ENCODE measurements at places on chromosomes 1 and 21.

- peak; percentile 9 for DNase-seq
Observed at GRCh38 chr1:107950464-107950863, 14.5 kb downstream of the VAV3 start.

- DNase-seq = no peak
Observed at GRCh38 chr21:15850645-15851044, 120.9 kb downstream of the USP25 start.

DNA sequence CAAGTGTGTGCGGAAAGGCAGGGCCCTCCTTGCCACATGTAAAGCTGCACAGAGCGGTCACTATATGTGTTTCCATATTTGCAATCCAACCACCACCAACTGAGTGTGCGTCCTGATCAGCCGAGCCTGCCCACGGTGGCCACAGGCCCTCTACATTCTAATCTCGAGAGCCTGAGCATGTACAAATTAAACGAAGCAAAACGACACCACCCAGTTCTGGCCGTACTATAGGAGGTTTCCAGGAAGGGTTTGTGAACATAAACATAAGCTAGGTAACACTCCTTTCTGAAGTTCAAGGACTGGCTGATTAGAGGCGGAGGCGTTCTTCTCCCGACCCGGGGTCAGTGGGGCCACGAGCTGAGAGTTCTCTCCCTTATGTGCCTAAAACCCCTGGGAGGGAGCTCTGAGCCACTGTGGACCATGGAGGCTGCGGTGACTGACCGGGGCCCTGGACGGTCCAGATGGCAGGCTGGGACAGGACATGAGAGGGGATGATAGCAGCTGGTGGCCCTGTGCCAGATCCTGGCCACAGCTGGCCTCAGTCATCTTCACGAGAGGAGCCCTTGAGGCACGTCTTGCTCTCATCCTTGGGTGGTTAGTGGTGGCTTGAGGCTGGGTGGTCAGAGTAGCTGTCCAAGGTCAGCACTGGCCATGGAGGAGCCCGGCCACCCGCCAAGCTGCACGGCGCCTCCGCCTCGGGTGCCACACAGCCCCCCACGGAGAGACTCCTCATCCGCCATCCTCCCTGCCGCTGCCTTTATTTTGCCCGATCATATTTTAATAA lies 39.1 kb upstream of the TRAPPC10 start:
- no peak for DNase-seq

GRCh38 chr1:39387452-39387851 lies 104.0 kb upstream of the BMP8A start:
- DNase-seq = no peak

GRCh38 chr1:165222580-165222979 lies 133.9 kb downstream of the LMX1A start:
- DNase-seq = no peak

DNA sequence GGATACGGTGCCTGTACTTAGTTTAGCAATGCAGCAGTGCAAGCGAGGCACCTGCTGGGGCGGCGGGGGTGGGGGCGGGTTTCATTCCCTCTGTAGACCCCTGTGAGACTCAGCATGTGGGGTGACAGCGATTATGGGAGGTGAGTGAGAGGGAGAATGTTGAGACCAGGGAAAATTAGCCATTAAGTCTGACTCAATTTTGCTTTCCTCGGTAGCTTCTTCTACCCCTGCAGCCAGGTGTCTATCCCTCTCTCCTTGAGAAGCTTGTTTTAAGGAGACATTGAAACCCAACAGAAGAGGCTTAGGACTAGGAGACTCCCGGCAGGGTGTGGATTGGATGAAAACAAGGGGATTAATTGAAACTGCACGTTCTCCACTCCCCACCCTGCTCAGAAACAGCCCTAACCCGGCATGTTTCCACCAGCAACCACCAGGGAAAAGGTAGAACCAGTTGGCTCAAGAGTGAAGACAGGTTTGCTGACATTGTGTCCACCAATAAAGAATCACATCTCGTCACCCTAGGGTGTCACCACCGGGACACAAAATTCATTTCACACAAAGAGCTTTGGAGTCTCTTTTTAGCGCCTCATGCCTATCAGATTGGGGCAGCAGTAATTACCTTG lies 20.6 kb upstream of the ATF3 start:
- no peak for DNase-seq

GRCh38 chr1:29801561-29801973 lies 565.2 kb downstream of the PTPRU start:
- DNase-seq = no peak

DNA sequence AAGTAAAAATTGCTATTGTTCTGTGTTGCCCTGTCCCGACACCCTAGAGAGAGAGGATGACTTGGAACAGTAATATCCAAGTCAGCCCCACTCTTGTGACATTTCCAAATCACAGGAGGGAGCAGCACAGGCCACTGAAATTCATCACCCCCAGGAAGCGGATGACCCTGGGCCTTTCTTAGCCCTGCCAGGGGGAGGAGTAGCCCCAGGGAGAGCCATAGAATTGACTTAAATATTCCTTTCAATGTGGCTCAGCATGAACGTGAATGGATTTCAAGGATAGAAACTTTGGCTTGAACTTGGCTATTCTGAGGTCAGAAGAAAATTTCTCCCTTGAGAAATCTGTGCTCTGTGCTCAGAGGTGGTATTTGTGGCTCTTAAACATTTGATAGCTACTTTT lies 80.6 kb downstream of the CENPF start:
- no peak for DNase-seq

DNA sequence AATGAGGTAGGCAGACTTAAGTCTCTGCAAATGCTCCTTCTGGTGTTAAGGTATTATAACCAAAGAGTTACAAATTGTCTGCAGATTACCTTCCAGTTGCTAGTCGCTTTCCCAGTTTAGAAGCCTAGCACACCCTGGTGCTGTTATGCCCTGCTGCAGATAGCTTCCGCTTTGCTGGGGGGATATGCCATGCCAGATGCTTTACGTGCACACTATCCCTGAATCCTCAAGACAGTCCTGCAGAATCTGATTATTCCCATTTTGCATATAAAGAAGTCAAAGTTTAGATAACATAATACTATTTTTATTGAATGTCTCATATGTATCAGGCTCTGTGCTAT lies 166.5 kb downstream of the DHRS3 start:
- DNase-seq = no peak

DNA sequence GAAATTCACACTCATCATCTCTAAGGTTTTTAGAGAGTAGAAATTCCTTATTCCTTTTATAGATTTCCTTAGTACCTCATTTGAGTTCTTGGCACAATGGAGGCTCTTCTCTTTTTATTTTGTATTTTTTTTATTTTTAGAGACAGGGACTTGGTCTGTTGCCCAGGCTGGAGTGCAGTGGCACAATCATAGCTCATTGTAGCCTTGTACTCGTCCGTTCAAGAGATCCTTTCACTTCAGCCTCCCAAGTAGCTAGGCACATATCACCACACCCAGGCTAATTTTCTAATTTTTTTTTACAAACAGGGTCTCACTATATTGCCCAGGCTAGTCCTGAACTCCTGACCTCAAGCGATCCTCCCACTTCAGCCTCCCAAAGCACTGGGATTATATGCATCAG lies 29.6 kb downstream of the RGL1 start:
- no peak for DNase-seq

GRCh38 chr1:116842654-116843053 lies 67.1 kb upstream of the PTGFRN start:
- peak; percentile 22 for DNase-seq

DNA sequence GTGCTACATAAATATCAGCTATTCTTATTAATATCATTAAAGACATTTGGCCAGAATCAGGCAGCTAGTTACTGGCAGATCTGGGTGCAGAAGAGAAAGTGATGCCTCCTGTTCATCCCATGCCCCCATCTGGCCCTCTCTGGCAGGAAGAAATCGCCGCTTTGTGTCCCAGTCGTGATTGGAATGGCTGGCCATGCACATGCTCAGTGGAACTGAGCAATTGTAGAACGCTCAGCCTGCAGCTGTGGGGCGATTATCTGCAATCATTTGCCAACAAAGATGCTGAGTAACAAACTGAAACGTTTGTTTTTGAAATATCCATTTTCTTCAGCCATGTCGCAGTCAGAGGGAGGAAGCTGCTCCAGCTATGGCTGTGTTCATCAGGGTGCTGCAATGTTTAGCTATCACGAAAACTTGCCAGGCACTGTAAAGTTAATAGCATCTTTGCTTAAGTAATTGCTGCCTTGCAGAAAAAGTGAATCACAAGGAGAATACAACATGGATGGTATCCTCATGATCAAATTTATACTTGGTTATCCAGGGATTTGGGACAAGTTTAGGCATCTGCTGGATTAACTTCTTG lies 36.5 kb downstream of the NGF start:
- no peak for DNase-seq

DNA sequence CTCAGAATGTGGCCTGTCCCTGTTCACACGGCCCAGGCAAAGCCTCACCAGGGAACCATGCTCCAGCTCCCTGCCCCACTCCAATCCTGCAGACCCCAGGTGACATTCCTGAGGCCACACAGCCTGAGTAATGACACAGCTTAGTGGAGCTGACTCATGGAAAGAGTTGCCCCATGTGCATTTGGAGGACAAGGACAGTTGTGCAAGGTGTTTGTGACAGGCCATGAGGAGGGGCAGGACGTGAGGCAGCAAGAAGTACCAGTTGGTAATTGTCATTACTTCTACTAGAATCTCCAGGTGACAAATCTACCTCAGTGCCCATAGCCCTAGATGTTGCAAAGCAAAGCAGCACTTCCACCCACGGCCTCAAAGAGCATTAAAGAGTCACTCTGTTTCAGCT lies 15.2 kb downstream of the PRR9 start:
- no peak for DNase-seq

DNA sequence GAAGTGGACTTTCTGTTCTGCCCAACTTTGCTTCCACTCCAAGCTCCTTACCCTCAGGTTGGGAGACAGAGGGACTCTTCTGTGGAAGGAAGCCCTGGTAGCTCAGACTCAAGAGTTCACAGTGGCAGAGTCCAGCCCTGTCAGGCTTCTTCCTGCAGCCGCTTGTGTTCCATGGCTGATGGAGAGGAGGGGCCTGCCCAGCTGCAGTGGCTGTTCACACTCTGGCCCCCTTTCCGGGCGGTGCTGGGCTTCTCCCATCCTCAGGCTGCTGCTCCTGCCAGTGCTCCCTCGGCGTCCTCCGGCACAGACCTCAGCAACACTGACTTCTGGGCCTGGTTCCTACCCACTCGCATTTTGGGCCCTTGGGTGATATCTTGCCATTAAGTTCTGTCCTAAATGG lies 4.0 kb downstream of the KRTAP10-1 start:
- DNase-seq = no peak

DNA sequence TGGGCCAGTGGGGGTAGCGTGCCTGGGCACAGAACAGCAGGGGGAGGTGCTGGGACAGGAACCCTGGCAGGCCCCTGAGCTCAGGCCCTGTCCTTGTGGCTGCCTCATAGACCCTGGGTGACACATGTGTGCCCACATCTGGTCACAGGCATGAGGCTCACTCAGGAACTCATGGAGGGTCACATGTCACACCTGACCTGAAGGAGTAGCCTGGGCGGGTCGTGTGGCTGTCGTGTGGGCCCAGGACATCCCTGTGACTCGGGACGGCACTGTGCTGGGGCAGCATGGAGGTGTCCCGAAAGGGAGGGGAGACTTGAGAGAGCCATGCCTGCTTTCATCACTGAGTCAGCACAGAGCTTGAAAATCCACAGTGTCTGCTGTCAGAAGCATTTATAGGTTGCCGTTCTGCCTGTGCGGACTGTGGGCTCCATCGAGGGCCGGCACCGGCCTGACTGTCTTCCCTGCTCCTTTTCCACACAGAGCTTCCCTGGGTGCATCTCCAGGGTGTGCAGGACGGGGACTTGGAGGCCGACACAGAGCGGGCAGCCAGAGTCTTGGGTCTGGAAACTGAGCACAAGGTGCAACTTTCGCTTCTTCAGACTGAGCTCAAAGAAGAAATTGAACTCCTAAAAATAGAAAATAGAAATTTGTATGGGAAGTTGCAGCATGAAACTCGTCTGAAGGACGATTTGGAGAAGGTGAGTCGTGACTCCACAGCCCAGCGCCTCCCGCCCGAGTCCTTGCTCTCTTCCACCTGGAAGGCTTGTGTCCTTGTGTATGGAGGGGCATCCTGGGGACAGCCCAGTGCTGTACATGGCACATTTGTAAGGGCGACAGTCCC lies 32.8 kb downstream of the PCNT start:
- DNase-seq = no peak

DNA sequence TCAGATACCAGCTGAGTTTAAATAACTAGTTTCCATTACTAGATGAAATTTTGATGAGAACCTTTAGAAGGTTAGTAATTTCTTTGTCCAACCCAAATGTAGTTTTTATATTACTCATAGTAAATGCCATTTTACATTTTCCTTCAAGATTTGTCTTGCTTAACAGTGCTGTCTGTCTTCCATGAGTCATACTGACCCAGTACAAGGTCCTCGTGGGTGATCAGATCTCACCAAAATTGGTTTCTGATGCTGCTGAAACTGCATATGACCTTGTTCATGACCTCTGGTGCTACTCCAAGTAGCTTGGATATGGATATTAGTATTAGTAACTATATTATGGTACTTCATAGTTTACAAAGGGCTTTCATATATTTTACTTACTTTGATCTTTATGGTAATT lies 207.1 kb downstream of the RYR2 start:
- no peak for DNase-seq

GRCh38 chr1:20499105-20499504 lies 8.8 kb downstream of the MUL1 start:
- no peak for DNase-seq
